ENCODE measurements at places on chromosomes 1 and 21.

DNA sequence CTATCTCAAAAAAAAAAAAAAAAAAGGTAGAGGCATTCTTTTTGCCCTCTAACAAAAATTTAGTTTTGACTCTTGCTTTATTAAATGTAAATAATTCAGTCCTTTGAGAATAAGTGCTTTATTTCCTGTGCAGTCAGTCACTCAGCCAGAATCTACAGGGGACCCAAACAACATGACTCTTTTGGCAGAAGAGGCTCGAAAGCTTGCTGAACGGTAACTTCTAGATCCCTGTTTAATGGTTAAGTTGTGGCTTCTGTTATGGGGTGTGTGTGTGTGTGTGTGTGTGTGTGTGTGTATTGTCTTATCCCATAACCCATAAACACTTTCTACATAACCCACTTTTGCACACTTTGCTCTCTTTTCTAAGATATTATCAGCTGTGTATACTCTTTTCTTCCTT, 54.9 kb upstream of the LAMC2 start:
- no peak for DNase-seq

DNA sequence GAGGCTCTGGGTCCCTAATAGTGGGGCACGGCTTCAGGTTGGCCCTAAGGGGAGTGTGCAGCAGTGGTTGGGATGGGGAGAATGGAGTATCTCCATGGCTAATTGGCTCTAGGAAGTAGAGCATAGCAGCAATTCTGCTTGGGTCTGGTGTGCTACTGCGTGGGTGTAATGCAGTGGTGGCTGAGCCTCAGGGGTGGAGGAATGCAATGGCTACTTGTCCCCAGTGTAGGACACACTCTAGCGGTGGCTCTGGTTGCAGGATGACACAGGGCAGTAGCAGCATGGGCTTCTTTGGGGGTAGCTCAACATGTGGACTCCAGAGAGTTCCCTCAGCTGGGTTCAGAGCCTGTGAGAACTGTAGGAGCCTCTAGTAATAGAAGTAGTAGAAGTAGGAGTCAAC, 91.2 kb upstream of the FAM78B start:
- DNase-seq = no peak

DNA sequence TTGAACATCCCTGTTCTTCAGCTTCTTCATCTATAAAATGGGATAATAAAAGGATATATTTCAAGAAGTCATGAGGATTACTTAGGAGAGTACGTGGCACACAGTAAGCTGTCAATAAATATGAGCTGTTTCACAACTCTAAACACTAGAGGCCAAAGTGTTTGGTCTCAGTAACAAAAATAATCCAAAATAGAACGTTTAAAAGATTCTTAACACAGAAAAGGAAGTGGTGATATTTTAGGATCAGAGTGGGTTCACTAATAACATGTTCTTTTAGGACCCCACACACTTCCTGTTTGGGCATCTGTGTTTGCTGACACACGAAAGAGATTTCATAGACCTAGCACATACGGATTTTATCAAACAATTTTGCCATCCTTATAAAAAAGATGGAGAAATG, 32.9 kb downstream of the TNFSF18 start:
- DNase-seq = no peak

- no peak for DNase-seq
These were observed 129.0 kb downstream of the SYF2 start for GRCh38 chr1:25103164-25103795.

- DNase-seq = no peak
These were observed 64.4 kb upstream of the ETS2 start for GRCh38 chr21:38741092-38741949.

DNA sequence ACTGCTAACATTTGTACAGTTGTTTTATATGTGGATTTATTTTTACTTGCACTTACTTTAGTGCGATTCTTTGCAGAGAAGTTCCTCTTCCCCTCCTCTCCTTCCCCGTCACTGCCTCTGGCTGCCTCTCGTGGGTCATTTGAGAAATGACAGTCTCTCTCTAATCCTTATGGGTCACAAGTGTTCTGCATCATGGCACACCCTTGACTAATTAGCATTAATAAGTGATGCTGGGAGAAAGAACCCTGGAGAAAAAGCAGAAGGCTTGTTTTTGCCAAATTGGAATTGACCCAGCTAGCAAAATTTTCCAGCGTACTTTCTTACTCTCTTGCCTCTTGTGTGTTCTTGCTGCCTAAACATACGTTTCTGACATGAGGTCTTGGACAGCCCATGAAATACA, 301.2 kb downstream of the DUSP10 start:
- DNase-seq = no peak

GRCh38 chr1:42324398-42325013, 10.5 kb downstream of the FOXJ3 start:
- DNase-seq = no peak

- DNase-seq = no peak
These were observed 66.6 kb downstream of the PUM1 start for GRCh38 chr1:30998887-30999286.

DNA sequence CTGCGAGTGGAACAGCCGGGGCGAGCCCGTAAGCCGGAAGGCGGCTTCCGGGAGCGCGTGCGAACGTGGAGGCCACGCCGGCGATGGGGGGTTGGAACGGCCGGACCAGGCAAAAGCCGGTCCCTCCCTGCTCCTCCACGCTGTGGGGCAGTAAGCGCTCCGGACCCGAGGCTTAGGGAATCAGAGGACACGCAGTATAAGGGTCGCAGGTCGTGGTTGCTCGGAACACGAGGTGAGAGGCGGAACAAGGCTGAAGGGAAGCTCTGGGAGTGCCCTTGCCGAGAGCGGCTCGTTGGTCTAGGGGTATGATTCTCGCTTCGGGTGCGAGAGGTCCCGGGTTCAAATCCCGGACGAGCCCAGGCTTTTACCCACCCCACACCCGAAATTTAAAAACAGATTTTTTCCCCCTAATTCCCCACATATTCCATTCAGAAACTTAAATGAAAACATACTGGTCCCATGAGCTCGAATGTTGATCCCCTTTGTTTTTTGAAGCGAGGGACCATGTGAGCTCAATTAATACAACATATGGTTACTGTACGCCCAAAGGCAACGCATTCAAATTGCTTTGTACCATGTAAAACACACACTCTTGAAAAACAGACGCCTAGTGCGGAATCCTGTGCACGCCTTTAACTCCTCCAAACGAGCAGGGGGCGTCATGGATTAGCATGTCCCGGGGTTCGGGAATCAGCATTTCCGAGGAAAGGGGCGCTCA, 7.2 kb upstream of the MPZL1 start:
- peak; percentile 63 for DNase-seq

DNA sequence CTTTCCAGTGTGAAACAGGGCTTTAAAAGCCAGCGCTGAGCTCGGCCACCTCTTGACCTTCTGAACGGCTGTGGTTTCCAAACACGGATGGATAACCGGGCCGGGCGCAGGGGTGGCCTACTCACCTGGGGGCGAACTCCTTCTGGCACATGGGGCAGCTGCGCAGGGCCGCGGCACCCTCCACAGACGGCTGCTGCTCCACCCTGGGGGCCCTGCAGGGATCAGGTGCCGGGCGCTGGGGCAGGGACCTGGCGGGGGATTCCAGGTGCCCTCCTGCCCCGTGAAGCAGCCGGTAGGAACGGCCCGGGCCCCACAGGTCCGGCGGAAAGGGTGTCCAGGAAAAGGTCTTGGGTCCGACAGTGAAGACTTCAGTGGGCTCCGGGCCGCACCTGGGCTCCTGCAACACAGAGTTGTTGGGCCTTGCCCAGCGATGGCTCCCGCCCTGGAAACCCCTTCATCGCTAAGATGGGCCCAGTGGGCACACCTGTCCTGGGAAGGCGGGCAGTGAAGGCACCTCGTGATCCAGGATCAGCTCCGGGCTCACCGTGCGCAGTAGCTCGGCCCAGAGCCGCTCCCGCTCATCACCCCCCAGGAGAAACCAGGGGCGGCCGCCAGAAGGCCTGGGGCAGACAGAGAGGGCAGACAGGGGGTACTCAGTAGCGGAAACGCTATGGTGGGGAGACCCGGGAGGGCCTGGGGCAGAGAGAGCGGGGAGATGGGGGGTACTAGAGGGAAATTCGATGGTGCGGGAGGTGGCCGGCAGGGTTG, 874 bp downstream of the FAAP20 start:
- no peak for DNase-seq

GRCh38 chr1:211893260-211893659, 62.7 kb upstream of the LPGAT1 start:
- no peak for DNase-seq

DNA sequence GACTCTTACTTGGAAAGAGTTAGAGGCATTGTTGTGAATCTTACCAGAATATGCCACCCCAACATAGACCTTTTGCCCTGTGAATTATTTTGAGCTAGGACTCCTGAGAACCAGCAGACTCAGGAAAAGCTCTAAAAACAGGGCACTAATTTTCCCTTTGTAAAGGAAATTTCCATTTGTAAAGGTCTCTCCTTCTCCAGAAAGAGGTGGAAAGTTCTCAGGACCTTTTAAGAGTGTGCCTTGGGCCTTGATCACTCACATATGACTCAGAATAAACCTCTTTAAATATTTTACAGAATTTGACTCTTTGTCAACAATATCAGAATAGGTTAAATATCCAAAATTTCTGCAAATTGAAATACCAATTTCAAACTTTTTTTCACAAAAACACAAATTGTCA, 721.8 kb upstream of the NCAM2 start:
- DNase-seq = no peak

GRCh38 chr1:47866601-47867437, 130.4 kb downstream of the TRABD2B start:
- no peak for DNase-seq

DNA sequence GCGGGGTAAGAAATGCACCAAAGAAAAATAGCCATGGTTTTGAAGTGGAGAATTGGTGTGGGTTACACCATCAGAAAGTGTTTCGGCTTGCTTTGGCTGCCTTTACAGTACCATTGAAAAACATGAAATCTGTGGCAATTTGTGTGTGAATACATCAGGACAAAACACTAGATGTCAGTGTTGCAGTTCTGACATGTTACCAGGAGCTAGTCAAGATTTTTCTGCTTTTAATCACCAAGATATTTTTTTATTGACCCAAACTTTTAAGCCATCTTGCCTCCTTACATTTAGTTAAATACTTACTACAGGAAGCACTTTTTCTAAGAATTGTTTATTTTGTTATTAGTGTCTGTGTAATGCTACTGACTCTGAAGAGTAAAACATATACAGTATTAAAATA, 14.3 kb downstream of the RRP15 start:
- DNase-seq = peak; percentile 51

DNA sequence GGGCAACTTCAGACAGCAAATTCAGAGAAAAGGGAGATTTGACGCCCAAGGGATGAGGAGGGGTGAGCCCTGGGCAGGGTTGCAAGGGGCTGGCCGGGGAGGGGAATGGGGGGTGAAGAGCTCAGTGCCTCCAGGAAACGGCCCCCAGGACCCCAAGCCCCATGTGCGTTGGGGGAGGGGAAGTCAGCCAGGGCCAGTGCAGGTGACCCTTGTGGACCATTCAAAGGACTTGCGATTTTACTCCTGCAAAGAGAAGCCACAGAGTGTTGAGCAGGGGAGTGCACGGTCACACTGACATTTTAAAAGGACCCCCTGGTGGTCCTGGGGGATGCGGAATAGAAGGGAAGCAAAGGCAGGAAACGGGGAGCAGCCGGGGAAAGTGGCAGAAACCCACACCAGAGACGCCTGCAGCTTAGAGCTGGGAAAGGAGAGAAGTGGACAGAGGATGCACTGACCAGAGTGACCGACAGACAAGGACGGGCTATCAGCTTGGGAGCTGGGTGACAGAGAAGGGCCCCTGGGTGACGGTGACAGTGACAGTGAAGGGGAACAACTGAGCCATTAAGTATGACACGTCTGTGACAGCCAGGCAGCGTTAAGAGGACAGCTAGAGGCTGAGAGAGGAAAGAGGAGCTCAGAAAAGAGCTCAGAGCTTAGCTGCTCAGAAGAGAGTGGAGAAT, 54.0 kb upstream of the TMEM51 start:
- DNase-seq = no peak

DNA sequence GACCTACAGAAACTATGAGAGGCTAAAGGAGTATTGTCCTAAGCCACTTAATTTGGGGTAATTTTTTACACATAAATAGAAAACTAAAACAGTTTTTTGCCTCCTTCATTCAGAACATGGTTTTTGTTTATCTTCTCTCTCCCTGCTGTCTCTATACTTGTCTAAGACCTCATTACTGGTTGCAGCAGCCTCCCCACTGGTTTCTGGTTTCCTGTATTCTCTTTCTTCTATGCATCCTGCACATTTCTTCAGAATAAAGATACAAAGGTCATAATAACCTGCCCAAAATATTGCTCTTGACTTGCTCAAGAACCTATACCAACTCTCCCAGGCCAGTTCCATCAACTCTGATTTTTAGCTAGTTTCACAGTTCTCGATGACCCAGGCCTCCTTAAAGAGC, 19.8 kb upstream of the BOLA1 start:
- DNase-seq = no peak

DNA sequence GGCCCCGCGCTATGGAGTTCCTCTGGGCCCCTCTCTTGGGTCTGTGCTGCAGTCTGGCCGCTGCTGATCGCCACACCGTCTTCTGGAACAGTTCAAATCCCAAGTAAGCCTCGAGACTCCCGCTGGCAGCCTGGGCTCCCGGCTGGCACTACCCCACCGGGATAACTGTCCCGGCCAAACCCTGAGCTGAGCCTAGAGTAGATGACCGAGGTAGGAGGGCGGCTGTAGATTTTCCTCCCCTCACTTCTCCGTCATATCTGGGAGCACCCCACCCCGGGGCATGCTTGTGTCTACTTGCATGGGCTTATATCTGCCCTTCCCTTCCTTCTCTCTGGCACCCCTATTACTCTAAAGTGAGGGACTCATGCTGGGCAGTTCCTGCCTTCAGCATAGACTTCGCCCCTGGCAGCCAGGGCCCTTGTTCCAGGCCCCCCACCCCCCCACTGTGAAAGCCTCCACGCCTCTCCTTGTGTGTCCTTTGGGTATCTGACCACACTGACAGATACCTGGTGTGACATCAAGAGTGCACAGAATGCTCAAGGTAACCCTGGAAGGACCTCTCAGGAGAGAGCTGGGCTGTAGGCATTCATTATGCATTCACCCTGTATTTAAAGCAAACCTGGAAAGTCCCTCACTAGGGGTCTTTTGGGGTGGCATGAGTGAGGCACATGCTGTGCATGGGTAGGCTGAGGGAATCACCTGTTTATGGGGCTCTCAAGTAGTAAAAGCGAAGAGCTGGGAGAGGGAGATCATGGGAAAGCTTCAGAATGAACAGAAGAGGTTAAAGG, 485 bp downstream of the EFNA1 start:
- no peak for DNase-seq

- peak; percentile 30 for DNase-seq
These were observed 76.4 kb upstream of the DNAH14 start for GRCh38 chr1:224852901-224853568.

DNA sequence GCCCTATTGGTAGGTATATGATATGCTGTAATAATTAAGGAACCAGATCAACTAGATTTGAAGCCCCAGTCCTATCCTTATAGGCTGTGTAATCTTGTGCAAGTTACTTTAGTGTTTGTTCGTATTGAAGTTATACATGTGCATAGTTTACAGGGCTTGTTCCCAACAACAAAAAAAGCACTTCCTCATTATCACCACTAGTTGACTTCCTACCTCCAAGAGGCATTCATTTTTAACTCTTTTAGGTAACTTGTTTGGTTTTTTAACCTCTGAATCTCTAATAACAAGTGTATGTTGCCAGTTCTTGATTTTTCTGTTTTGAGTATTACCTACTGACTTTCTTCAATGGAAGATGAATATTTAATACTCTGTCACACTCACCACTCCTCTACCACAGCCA, 71.9 kb downstream of the ST3GAL3 start:
- no peak for DNase-seq
